ENCODE measurements at places on chromosomes 12 and 14.

DNA sequence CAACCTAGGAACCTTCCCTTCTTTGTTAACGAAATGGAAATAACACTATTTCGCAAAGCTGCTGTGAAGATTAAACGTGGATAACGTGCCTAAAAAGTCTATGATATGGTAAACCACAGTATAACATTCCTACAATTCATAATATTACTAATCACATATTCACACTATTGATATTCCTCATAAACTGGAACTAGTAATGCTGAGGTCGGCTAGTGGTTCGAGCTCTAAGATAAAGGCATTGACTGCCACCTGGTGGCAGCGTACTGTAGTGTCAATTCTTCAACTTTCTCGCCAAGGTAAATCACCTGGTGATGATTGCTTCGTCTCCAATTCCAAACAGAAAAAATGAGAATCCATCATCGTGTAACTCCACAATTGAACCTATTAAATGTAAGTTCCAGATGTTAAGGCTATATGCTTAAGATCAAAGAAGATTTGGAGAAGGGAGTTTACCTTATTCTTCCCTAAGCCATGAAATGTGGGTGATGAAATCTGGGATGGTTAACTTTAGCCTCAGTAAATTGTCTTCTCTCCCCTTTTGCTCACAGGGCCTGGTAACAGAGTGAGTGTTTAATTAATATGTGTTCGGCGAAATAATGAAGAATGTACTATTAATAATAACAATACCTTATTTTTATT lies 197.5 kb upstream of the TMEM132C start:
- no peak overlapping the region for H3K4me3 ChIP-seq
- H3K4me1 ChIP-seq: no peaks in the 10 kb centered on the region
- DNase-seq: no peak
- H3K27me3 ChIP-seq: no peaks in the 10 kb centered on the region
- no peak overlapping the region for H3K27ac ChIP-seq

GRCh38 chr12:48954841-48955501 lies 2.3 kb downstream of the ARF3 start:
- no peak overlapping the region for H3K27ac ChIP-seq
- no peaks in the 10 kb centered on the region for H3K4me1 ChIP-seq
- no peaks in the 10 kb centered on the region for H3K36me3 ChIP-seq
- no peak for DNase-seq

GRCh38 chr12:108375986-108376663 lies 37.0 kb upstream of the CMKLR1 start:
- H3K27me3 ChIP-seq: no peaks in the 10 kb centered on the region
- H3K4me1 ChIP-seq: no peaks in the 10 kb centered on the region
- no peak for DNase-seq
- H3K36me3 ChIP-seq: no peaks in the 10 kb centered on the region
- H3K27ac ChIP-seq: no peak overlapping the region
- H3K4me3 ChIP-seq: no peak overlapping the region

DNA sequence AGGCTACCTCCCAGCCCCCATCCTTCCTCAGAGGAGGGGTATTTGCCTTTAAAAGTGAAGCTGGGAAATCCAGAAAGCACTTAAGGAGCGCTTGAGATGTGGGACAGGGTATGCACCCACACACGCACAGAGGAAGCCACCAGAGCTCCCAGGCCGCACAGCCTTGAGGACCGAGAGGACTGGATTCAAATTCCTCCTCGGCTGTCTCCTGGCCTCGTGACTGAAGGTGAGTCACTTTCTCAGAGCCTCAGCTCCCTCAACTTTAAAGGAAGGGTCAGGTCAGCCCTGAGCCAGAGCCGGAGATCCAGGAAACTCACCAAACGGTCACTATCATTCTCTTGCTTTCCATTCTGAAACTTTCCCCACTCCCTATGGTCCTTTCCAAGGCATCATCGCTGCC lies 37.6 kb downstream of the BCL11B start:
- DNase-seq: no peak
- no peaks in the 10 kb centered on the region for H3K4me1 ChIP-seq
- H3K27me3 ChIP-seq: peaks cover 8% of the 10 kb centered on the region
- H3K4me3 ChIP-seq: no peak overlapping the region

GRCh38 chr12:110720516-110720915 lies 22.2 kb downstream of the PPP1CC start:
- H3K4me3 ChIP-seq: no peak overlapping the region
- DNase-seq: no peak
- H3K4me1 ChIP-seq: no peaks in the 10 kb centered on the region

DNA sequence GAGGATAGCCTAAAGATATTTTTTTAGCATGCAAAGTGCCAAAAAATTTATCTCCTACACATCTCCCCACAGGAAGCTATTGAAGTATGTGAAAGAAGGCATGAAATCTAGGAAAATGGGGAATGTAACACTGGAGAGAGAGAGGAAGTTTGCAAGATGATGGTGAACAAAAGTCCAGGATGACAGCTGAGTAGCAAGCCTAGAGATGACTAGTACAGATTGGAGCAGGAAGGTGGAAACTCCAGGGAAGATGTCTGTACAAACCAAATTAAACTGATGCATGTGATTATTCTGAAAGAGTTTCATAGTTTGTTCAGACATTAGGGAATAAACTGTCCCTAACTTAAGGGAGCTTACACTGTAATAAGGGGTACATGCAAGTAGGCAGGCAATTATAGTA lies 99.3 kb downstream of the RAD51B start:
- DNase-seq: no peak
- H3K4me1 ChIP-seq: no peaks in the 10 kb centered on the region
- H3K27ac ChIP-seq: peak overlapping the region; percentile 59
- H3K36me3 ChIP-seq: no peaks in the 10 kb centered on the region

DNA sequence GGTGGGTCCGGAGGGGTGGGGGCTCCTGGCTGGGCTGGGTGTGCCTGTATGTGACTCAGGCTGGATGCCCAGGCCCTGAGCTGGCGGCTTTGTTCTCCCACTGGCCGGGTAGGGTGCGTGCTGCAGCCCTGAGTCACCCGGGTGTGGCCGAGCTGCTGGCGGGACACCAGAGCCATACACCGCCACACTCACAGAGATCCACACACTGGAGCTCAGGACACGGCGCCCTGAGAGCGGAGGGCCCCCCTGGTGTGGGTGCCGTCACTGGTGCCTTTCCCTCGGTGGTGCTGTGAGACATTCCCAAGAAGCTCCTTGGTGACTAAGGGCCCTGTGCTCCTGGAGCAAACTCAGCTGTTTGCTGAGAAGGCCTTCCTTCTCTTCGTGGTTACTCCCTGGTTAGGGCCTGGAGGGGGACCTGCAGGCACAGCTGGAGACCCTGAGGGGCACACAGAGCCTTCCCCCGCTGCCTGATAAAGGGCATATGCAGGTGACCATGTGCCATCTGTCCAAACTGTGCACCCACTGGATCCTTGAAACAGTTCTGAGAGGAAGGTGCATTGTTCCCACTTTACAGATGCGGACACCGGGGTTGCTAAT lies 44.3 kb downstream of the KRT80 start:
- H3K4me1 ChIP-seq: peaks cover 4% of the 10 kb centered on the region
- H3K4me3 ChIP-seq: no peak overlapping the region
- no peaks in the 10 kb centered on the region for H3K27me3 ChIP-seq
- DNase-seq: peak; percentile 78
- H3K27ac ChIP-seq: peak overlapping the region; percentile 71

- no peaks in the 10 kb centered on the region for H3K36me3 ChIP-seq
- no peaks in the 10 kb centered on the region for H3K27me3 ChIP-seq
- DNase-seq: no peak
- no peak overlapping the region for H3K27ac ChIP-seq
- H3K4me3 ChIP-seq: no peak overlapping the region
Measured at GRCh38 chr14:64235652-64236640, 58.2 kb downstream of the ESR2 start.

DNA sequence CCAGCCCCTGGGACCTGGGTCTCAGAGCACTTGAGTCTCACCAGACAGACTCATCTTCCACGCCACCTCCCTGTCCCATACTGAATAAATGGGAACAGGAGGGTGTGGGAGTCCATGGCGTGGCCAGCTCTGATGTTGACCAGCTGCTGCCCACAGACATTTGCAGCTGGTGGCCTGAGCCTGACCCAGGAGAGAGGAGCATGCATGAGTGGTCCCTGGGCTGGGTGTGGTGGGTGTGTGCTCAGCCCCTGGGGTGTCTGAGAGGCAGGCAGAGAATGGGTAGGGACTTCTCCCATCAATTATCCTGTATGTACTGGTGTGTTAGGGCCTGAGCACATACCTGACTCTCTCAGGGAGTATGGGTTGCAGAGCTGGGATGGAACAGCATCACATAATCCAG lies 49.3 kb downstream of the SLC24A4 start:
- H3K36me3 ChIP-seq: no peaks in the 10 kb centered on the region
- no peak overlapping the region for H3K27ac ChIP-seq
- no peaks in the 10 kb centered on the region for H3K4me1 ChIP-seq

- DNase-seq: no peak
- H3K4me1 ChIP-seq: no peaks in the 10 kb centered on the region
- no peaks in the 10 kb centered on the region for H3K27me3 ChIP-seq
Measured at GRCh38 chr14:75242546-75243273, 35.9 kb upstream of the FOS start.

- no peak for DNase-seq
- no peak overlapping the region for H3K4me3 ChIP-seq
- no peaks in the 10 kb centered on the region for H3K4me1 ChIP-seq
- no peaks in the 10 kb centered on the region for H3K27me3 ChIP-seq
- no peak overlapping the region for H3K27ac ChIP-seq
Measured at GRCh38 chr14:22002860-22003284, 329.3 kb upstream of the OR4E1 start.

DNA sequence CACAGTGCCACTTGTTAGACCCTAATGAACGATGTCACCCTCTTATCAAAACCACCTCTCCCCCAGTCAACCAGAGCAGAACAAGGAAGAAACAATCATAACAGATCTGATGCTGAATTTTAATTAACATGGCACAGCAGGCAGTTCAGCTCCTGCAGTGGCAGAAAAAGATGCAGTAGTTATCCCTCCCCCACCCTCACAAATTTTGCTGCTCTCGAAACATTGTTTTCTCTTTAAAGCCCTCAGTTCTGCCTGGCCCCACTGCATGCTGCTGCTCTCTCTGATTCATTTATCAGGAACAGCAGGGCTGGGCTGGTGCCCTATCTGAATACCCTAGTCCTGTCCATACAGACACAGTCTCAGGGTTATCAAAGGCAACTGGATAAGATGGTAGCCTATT lies 12.2 kb downstream of the CCDC175 start:
- H3K4me1 ChIP-seq: no peaks in the 10 kb centered on the region
- no peak for DNase-seq
- no peak overlapping the region for H3K27ac ChIP-seq
- no peaks in the 10 kb centered on the region for H3K27me3 ChIP-seq
- H3K4me3 ChIP-seq: no peak overlapping the region

DNA sequence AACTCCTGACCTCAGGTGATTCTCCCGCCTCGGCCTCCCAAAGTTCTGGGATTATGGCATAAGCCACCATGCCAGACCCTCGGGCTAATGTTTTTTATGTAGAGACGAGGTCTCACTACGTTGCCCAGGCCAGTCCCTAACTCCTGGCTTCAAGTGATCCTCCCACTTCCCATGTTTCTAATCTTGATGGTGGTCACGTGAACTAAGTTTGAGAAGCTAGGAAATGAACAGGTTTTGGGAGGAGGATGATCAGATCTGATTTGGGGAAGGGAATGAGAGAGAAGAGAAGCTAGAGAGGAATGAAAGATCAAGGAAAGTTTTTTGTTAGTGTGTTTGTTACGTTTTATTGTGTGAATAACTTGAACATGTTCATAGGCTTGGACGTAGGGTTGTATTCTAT lies 17.2 kb upstream of the SINHCAF start:
- no peak for DNase-seq
- H3K27ac ChIP-seq: no peak overlapping the region
- H3K4me1 ChIP-seq: no peaks in the 10 kb centered on the region
- H3K36me3 ChIP-seq: no peaks in the 10 kb centered on the region

DNA sequence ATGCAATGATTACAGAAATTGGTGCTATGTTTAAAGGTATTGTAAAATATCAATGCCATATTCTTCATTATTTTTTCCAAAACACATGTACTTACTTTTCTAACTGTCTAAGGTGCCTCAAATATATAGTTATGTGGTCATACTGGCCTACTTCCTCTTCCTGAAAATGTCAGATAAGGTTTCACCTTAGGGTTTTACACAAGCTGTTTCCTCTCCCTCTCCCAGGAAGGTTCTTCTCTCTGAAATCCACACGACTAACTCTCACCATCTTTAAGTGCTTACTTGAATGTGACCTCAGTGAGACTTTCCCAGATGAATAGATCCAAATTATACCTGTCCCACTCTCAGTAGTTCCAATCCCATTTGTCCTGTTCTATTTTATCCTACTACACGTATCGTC lies 11.6 kb upstream of the CLEC4D start:
- no peaks in the 10 kb centered on the region for H3K4me1 ChIP-seq
- H3K27me3 ChIP-seq: no peaks in the 10 kb centered on the region
- H3K36me3 ChIP-seq: no peaks in the 10 kb centered on the region
- DNase-seq: no peak
- H3K27ac ChIP-seq: no peak overlapping the region
- H3K4me3 ChIP-seq: no peak overlapping the region

GRCh38 chr12:13584541-13584940 lies 388.0 kb downstream of the EMP1 start:
- no peak overlapping the region for H3K27ac ChIP-seq
- H3K27me3 ChIP-seq: no peaks in the 10 kb centered on the region
- H3K36me3 ChIP-seq: no peaks in the 10 kb centered on the region
- no peak overlapping the region for H3K4me3 ChIP-seq

- H3K27ac ChIP-seq: no peak overlapping the region
- H3K4me1 ChIP-seq: no peaks in the 10 kb centered on the region
- H3K27me3 ChIP-seq: no peaks in the 10 kb centered on the region
- DNase-seq: no peak
- H3K4me3 ChIP-seq: no peak overlapping the region
Measured at GRCh38 chr12:100951756-100952155, 157.2 kb downstream of the ANO4 start.

DNA sequence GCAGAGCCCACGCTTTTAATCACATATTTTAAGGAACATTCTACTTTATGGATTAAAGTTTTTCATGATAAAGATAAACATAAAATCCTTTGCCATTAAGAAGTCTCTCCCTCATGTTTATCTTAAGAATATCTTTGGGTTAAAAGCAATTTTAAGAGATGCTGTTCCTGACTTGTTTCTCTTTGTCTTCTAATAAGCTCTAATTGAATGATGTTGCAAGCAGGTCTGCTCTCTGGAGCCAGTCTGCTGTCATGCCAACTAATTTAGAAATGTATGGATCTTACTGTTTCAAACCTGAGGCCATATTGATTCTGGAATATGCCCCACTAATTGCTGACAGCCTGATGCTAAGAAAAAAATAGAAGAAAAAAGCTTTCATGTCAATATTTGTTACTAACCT lies 173.6 kb downstream of the TTC8 start:
- no peak overlapping the region for H3K27ac ChIP-seq
- H3K27me3 ChIP-seq: no peaks in the 10 kb centered on the region
- no peak for DNase-seq
- no peaks in the 10 kb centered on the region for H3K36me3 ChIP-seq
- H3K4me1 ChIP-seq: no peaks in the 10 kb centered on the region

DNA sequence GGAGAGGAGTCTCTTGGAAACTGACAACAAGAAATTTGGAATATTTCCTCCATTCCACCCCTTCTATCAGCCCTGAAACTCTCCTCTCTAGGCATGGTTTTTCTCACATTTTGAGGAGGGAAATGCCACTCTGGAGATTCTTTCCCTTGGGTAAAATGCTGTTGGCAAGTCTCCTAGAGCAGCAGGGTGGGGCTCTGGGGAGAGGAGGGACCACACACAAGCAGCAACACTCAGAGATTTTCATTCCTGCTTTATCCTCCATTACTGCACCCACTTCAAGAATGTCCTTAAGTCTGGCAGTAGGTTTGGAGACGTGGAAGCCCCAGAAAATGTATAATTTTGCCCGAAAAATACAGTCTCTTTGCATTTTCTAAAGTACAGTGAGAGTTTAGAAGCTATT lies 130.8 kb upstream of the FLRT2 start:
- no peaks in the 10 kb centered on the region for H3K4me1 ChIP-seq
- no peak for DNase-seq
- no peaks in the 10 kb centered on the region for H3K27me3 ChIP-seq
- no peaks in the 10 kb centered on the region for H3K36me3 ChIP-seq

Data from uterus (tissue), 4 donors.